Stomach (tissue), 19 donors: ENCODE measurements at places on chromosomes 1 and 21.

DNA sequence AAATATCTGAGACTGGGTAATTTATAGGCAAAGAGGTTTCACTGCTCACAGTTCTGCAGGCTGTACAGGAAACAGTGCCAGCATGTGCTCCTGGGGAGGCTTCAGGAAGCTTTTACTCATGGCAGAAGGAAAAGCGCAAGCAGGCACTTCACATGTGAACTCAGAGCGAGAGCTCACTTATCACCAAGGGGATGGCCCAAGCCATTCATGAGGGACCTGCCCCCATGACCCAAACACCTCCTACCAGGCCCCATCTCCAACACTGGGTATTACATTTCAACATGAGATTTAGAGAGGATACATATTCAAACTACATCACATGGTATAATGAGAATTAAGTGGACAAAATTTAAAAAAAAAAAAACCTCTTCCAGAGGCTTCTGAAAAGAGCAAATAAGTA, 13.7 kb downstream of the WASF2 start:
- no peaks in the 10 kb centered on the region for H3K27me3 ChIP-seq
- DNase-seq = no peak
- H3K4me3 ChIP-seq = no peak overlapping the region
- H3K27ac ChIP-seq = no peak overlapping the region
- H3K36me3 ChIP-seq = peaks cover 18% of the 10 kb centered on the region

DNA sequence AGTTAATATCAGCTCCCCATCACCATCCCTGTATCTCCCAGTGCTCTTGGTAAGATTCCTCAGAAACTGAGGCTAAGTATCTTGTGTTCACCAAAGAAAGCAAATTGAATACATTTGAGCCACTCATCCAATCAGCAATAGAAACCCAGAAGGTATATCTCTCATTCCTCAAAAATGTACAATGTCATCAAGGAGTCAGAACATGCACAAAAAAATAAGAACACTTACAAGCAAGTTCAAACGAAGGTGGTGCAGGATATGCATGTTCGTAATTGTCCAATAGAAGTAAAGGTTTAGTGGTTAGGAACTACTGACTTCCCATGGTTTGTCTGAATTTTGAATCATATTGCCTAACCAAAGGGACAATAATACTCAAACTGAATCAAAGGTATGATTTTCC, 24.3 kb downstream of the RXRG start:
- H3K4me3 ChIP-seq = no peak overlapping the region
- DNase-seq = no peak
- no peaks in the 10 kb centered on the region for H3K36me3 ChIP-seq
- H3K4me1 ChIP-seq = no peaks in the 10 kb centered on the region
- no peak overlapping the region for H3K27ac ChIP-seq
- no peaks in the 10 kb centered on the region for H3K27me3 ChIP-seq

GRCh38 chr1:64006276-64007051, 197.0 kb upstream of the UBE2U start:
- H3K36me3 ChIP-seq = no peaks in the 10 kb centered on the region
- peak; percentile 79 for DNase-seq
- peaks cover 18% of the 10 kb centered on the region for H3K4me1 ChIP-seq
- H3K27ac ChIP-seq = peak overlapping the region; percentile 20
- no peak overlapping the region for H3K4me3 ChIP-seq
- no peaks in the 10 kb centered on the region for H3K27me3 ChIP-seq

- no peaks in the 10 kb centered on the region for H3K36me3 ChIP-seq
- H3K27ac ChIP-seq = no peak overlapping the region
- H3K4me3 ChIP-seq = no peak overlapping the region
- DNase-seq = no peak
- H3K27me3 ChIP-seq = no peaks in the 10 kb centered on the region
Observed at GRCh38 chr21:18129526-18129925, 115.1 kb upstream of the CHODL start.

DNA sequence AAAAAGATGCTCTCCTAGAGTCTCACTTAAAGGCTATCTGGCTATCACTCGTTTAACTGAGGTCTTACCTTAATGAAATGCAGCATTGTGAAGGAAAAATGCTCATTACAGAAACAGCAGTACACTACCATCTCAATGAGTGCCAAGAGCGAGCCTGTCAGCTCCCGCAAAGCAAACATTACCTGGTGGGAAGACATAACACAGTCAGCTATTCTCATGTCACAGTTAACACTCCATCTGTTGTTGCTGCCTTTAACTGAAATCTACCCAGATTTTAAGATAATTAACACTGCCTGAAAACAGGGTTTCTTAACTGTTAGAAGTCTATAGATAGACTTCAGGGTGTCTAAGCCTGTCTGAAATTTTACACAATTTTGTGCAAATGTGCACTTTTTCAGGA, 39.1 kb downstream of the PCSK9 start:
- H3K27ac ChIP-seq = no peak overlapping the region
- peaks cover 100% of the 10 kb centered on the region for H3K36me3 ChIP-seq
- H3K4me1 ChIP-seq = no peaks in the 10 kb centered on the region
- no peaks in the 10 kb centered on the region for H3K27me3 ChIP-seq

- no peak overlapping the region for H3K27ac ChIP-seq
- no peak overlapping the region for H3K4me3 ChIP-seq
Observed at GRCh38 chr1:82562448-82562847, 761.7 kb downstream of the ADGRL2 start.

DNA sequence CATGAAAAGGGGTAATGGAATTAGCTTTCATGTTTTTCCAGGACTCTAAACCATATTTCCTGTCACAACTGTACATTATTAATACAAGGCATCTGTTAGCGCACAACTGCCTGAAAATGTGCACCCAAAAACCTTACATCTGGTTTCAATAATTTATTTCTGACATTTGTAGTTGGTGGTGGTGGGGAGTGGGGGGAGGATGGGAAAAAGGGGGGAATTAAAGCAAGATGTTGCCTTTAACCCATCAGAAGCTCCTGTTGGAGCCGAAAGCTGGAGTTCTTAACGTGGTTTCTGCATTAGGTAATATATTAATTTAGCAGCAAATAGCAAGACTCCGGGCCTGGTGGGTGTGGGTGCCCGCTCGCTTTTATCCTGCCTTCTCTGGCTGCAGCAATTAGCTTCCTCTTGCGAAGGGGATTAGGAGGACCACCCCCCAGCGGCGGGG, 36.9 kb upstream of the HHAT start:
- H3K27me3 ChIP-seq = peaks cover 6% of the 10 kb centered on the region
- H3K36me3 ChIP-seq = no peaks in the 10 kb centered on the region
- H3K27ac ChIP-seq = peak overlapping the region; percentile 82
- H3K4me1 ChIP-seq = peaks cover 32% of the 10 kb centered on the region
- peak overlapping the region; percentile 45 for H3K4me3 ChIP-seq

GRCh38 chr1:204758601-204759000, 73.1 kb upstream of the LRRN2 start:
- H3K27ac ChIP-seq = no peak overlapping the region
- DNase-seq = no peak
- no peaks in the 10 kb centered on the region for H3K36me3 ChIP-seq
- no peaks in the 10 kb centered on the region for H3K27me3 ChIP-seq

DNA sequence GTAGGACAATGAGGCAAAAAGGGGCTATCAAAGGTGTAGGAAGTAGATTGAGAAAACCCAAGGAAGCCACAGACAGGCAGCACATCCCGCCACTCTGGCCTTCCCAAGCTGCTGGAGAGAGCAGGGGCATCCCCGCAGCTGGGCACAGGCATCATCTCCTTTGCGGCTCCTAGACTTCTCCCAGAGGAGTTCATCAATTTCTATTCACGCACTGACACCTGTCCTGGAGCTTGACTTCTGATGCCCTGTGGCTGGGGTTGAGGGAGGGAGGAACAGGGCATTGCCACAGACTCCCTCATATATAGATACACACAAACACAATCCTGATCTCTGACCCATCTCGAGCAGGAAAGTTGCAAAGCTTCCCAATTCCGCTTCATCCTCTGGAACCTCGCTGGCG, 1.9 kb upstream of the TFAP2E start:
- peaks cover 7% of the 10 kb centered on the region for H3K36me3 ChIP-seq
- H3K27ac ChIP-seq = no peak overlapping the region
- no peaks in the 10 kb centered on the region for H3K27me3 ChIP-seq
- H3K4me1 ChIP-seq = peaks cover 33% of the 10 kb centered on the region
- no peak overlapping the region for H3K4me3 ChIP-seq
- no peak for DNase-seq

DNA sequence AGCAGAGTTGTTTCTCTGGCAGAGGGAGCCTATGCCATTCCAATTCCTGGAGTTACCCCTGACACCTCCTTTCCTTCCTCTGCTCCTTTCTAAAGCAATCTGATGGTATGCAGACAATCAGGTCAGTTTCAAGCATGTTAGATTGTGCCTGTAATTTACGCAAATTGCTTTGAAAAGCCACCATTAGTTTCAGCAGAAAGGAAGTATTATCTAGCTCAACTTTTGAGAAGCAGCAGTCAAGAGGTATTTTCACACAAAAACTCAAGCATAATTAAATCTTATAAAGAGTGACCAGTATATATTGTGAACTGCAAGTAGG, 2.2 kb downstream of the ERRFI1 start:
- H3K36me3 ChIP-seq = no peaks in the 10 kb centered on the region
- DNase-seq = no peak
- peak overlapping the region; percentile 74 for H3K4me3 ChIP-seq
- peak overlapping the region; percentile 98 for H3K27ac ChIP-seq
- no peaks in the 10 kb centered on the region for H3K27me3 ChIP-seq

- no peak overlapping the region for H3K27ac ChIP-seq
- no peaks in the 10 kb centered on the region for H3K36me3 ChIP-seq
- DNase-seq = no peak
- H3K27me3 ChIP-seq = no peaks in the 10 kb centered on the region
Observed at GRCh38 chr1:7447093-7447492, 324.0 kb upstream of the VAMP3 start.

DNA sequence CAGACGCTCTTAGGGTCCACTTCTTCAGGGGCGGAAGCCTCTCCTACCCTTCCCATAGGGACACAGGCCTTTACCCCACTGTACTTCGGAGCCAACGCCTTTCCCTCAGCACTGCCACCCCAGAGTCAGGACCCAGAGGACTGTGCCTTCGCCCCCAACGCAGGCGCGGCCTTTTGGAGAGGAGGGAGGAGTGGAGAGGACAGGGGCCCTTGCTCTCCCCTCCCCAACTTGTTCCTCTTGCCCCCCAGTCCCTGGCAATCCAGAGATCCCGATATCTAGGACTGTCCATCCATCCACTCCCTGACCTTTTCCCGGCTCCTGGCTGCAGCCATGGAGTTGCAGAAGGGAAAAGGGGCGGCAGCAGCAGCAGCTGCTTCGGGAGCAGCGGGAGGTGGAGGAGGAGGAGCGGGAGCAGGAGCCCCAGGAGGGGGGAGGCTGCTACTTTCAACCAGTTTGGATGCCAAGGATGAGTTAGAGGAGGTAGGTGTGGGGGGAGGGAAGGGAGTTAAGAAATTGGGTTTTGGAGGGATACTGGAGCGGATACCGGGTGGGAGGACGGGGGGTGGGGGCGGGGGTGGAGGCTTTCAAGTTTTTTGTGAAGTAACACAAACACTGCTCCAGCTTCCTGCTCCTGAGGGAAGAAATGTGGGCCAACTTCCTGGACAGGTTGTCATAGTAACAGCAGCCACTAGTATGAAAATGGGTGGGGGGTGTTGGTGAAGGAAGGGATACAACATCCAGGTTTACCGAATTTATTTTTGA, 636 bp downstream of the INTS3 start:
- DNase-seq = no peak
- no peaks in the 10 kb centered on the region for H3K36me3 ChIP-seq
- H3K27me3 ChIP-seq = no peaks in the 10 kb centered on the region

GRCh38 chr1:32508761-32509160, 30.5 kb upstream of the ZBTB8A start:
- DNase-seq = no peak
- no peaks in the 10 kb centered on the region for H3K36me3 ChIP-seq
- H3K4me3 ChIP-seq = no peak overlapping the region
- H3K27ac ChIP-seq = no peak overlapping the region

DNA sequence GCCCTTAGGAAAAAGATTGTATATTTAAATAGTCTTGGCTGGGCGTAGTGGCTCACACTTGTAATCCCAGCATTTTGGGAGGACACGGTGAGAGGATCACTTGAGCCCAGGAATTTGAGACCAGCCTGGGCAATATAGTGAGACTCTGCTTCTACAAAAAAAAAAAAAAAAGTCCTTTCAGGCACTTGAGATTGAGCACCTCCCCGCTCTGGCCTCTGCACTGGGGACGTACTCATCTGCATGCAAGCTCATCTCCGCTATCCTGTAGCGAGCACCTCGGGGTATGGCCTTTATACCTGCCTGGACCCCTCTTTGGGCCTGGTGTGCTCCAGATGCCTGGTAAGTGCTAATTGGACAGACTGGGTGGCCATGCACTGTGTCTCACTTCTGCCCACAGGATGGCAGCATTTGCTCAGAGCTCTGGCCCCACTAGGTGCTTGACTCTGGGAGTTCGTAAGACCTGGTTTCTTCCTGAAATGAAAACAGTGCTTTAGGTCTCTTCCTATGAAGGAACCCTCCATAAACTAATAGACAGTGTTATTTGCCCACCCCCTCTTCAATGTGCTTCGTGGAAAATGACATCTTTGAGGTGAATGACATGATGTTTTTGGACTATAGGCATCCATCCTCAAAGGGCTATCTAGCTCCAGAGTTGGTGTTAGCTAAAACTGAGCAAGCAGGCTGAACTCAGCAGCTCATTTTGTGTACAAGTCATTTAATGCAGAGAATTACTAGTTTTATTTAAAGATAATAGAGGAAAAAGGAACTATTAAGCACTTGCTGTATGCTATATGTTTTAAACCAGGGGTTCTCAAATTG, 61.7 kb upstream of the ADAR start:
- no peaks in the 10 kb centered on the region for H3K27me3 ChIP-seq
- H3K27ac ChIP-seq = no peak overlapping the region
- peak; percentile 71 for DNase-seq
- no peaks in the 10 kb centered on the region for H3K4me1 ChIP-seq

GRCh38 chr1:5949085-5949760, 43.0 kb downstream of the NPHP4 start:
- no peak overlapping the region for H3K27ac ChIP-seq
- H3K4me3 ChIP-seq = no peak overlapping the region
- H3K36me3 ChIP-seq = peaks cover 76% of the 10 kb centered on the region
- DNase-seq = no peak

DNA sequence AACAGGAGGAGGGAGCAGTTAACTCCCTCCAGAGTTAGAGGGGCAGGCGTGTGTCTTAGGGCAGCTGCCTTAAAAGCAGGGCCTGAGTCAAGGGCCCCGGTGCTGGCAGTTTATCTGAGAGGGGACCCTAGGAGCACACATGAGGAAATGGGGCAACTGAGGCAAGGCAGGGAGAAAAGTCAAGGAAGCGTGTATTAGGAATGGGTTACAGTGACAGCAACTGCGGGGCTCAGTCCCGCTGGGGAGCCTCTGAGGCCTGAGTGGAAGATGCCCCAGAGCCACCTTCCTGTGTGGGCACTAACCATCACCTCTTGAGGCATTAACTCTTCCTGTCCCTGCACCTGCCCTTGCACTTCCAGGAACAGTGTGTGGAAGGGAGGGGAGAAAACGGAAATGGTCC, 276.3 kb downstream of the MATN1 start:
- H3K4me3 ChIP-seq = no peak overlapping the region
- H3K36me3 ChIP-seq = no peaks in the 10 kb centered on the region
- H3K27me3 ChIP-seq = peaks cover 21% of the 10 kb centered on the region
- H3K27ac ChIP-seq = no peak overlapping the region
- H3K4me1 ChIP-seq = no peaks in the 10 kb centered on the region
- no peak for DNase-seq
